ENCODE measurements at places on chromosomes 5 and 9.

DNA sequence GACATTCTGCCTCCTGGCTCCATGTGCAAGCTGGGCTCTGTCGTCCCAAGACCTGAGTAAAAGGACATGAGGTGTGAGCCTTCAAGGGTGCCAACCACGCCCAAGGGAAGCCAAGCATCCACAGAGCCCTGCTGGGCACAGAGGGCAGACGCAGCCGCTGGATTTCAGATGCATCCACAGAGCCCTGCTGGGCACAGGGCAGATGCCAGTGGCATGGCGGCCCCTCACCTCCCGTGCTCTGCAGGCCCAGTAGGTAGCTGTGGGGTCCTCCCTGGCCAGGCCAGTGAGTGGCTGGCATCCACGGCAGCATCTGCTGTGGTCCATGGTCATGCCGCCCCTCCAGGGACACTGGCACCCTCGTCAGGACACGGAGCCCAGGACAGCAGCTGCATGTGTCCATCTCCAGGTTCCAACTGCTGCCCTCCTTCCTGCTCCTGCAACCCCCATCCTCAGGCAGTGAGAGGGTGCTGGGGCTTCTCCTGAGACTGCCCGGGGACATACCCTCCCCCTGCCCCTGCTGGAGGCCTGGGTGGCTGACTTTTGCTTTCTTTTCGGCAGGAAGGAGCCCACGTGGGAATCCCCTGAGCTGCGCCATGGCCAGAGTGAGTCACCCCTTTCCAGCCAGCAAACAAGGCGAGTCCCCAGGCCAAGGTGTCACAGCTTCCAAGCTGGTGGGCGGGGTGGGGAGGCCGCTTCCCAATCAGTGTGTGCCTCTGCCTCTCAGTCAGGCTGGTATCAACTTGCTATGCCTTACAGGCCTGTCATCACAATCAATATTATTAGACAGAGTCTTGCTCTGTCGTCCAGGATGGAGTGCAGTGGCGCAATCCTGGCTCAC lies 4.0 kb upstream of the TRAF2 start:
- DNase-seq, result no peak

GRCh38 chr5:180296771-180297170 lies 4.9 kb upstream of the MAPK9 start:
- DNase-seq, result no peak

GRCh38 chr5:156295431-156295830 lies 31.5 kb upstream of the SGCD start:
- DNase-seq, result no peak

DNA sequence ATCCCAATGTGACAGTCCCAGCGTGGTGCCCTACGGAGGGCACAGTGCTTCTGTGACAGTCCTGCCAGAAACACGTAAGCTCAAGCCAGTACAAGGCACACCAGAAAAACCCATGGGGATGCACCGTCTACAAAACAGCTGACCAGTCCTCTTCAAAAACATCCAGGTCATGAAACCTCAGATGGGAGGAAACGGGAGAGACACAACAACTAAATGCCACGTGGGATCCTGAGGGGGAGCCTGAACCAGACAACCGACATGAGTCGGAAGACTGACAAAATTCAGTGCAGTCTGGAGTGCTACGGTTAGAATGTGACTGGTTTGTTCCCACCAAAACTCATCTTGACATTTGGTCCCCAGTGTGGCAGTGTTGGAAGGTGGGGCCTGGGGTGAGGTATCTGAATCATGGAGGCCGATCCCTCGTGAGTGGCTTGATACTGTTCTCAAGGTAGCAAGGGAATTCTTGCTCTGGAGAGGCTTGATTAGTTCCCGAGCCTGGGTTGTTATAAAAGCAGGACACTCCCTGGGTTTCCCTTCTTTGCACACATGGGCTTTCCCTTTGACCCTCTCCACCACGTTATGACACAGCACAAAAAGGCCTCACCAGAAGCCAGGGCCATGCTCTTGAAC lies 55.4 kb downstream of the ADAMTS2 start:
- DNase-seq, result no peak

DNA sequence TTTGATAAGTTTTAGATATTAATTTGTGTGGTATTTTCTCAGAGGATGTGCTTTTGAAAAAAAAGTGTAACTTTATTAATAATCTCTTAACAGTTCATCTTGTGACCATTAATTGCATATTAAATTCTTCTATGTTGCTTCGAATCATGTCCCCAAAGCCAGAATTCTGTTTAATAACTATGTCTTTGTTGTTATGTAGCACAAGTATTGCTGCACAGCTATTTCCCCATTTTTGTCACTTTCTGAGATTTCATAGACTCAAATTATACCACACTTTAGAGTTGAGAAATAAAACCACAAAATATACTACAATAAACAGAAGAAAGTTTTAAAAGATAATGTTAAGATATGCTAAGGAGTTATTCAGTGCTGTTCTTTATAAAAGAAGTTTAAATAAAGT lies 2.8 kb downstream of the MEF2C start:
- DNase-seq, result no peak

DNA sequence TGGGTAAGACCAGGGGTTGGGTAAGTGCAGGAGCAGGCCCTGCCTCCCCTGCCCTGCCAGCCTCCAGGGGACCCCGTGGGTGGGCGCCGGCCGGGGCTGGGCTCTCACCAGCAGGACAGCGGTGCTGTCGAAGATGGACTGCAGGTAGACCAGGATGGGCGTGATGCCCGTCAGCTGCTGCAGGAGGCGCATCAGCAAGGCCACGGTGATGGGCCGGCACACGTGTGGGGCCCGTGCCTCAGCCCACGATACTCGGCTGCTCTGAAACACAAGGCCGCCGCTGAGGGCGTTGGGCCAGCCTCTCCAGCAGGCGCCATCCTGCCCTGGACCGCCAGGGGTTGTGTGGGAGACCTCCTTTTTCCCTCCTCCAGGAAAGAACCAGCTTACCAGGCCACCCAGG lies 4.0 kb downstream of the SLC2A6 start:
- DNase-seq, result no peak

DNA sequence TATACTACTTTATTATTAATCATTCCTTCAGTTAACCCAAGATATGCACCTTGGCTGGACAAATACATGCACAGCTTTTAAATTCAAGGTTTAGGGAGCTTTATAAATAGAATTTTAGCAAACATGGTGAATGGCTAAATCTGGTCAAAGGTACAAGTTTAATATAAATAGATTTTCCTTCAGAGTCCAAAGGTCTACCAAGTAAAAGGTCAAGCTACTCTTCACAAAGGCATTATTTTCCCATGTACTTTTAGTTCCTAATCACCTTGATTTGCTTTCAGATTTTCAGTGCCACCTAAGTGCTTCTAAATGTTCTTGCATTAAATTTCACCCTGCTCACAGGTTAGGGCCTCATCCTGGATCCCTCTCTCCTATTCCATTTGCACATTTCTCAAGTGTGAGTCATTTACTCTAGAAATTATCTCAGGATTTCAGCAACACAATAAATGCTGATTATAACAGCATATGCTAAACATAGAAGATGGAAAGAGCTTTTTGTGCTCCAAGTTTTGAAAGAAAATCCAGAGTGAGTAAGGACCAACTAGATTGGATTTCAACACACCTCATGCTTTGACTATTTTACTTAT lies 459.4 kb upstream of the ITGA1 start:
- DNase-seq, result no peak

- no peak for DNase-seq
Measured at GRCh38 chr5:150138551-150139265, 16.9 kb downstream of the PDGFRB start.

GRCh38 chr9:68940573-68940972 lies 73.3 kb downstream of the PRKACG start:
- DNase-seq, result no peak

Measured in NCI-H1105 treated with DMSO at 0.1 percent for 48 hours (cell line).